ENCODE measurements at places on chromosomes 1 and 21.

- peak; percentile 23 for DNase-seq
Measured at GRCh38 chr21:44792702-44793591, 8.7 kb downstream of the UBE2G2 start.

- no peak for DNase-seq
Measured at GRCh38 chr1:6580119-6580592, 362 bp downstream of the ZBTB48 start.

- DNase-seq = no peak
Measured at GRCh38 chr1:13766592-13767564, 66.9 kb downstream of the PRDM2 start.

DNA sequence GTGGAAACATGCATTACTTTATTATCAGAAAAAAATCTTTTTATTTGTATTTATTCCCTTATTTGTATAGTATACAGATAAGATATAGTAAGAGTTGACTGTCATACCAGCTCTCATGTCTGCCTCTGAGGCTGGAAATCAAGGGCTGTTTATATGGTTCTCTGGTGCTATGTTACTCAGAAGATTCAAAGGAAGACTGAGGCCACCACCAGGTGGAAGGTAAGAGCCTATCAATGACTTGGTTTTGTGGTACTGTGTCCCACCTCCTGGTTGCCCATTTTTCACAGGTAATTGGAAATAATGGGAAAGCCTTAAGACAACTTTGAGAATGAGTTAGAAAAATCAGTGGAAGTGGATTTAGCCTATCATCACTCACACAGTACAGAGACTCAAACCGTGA, 342.1 kb downstream of the DSCAM start:
- no peak for DNase-seq

GRCh38 chr1:147052677-147053076, 114.6 kb downstream of the NBPF12 start:
- no peak for DNase-seq

- DNase-seq = peak; percentile 84
Measured at GRCh38 chr1:235015291-235015985, 113.2 kb downstream of the TOMM20 start.

- DNase-seq = no peak
Measured at GRCh38 chr1:18997508-18997907, 41.0 kb upstream of the IFFO2 start.

- no peak for DNase-seq
Measured at GRCh38 chr1:231722356-231722755, 95.8 kb downstream of the DISC1 start.

DNA sequence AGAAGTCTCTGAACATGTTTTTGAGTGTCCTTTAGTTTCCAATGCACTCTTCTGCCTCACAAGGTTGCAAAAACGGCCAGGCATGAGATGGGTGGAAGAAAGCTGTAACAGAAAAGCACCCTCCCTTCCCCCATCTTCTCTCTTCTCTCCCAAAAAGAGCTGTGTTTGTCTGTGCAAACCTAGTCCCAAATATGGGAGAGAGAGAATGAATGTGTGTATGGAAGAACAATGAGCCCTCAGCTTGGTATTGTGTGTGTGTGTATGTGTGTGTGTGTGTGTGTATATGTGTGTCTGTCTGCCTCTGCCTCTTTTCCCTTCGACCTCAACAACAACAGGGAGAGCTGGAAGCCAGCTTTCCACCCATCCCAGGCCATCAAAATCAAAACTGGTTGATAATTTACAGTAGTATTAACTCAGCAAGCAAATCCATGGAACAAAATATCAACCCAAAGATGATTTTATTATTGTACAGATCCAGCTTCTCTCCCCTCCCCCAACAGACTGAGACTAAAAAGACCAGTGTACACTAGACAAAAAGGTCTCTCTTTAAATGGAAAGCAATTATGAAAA, 1.8 kb downstream of the RERE start:
- DNase-seq = no peak

DNA sequence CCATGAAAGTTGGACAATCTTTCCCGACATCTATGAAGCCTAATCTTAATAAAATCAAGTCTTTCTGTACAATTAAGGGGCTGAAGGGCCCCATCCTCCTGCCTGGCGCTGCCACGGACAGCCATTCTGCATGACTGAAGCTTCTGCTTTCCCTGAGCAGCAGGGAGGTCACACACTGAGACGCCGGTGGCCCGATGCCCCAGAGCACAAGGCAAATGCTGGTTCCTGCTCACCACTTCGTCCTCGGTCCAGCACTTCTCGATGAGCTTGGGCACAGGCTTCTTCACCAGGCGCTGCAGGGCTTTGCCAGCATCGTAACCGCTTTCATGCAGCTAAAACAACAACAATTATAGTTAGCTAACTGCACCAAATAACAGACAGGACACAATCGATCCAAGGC, 147.8 kb downstream of the SLC45A1 start:
- no peak for DNase-seq

GRCh38 chr1:48048064-48048463, 50.9 kb upstream of the TRABD2B start:
- no peak for DNase-seq

- no peak for DNase-seq
Measured at GRCh38 chr1:32925403-32926162, 24.4 kb upstream of the TMEM54 start.

GRCh38 chr1:86061551-86061990, 95.0 kb downstream of the COL24A1 start:
- DNase-seq = no peak

DNA sequence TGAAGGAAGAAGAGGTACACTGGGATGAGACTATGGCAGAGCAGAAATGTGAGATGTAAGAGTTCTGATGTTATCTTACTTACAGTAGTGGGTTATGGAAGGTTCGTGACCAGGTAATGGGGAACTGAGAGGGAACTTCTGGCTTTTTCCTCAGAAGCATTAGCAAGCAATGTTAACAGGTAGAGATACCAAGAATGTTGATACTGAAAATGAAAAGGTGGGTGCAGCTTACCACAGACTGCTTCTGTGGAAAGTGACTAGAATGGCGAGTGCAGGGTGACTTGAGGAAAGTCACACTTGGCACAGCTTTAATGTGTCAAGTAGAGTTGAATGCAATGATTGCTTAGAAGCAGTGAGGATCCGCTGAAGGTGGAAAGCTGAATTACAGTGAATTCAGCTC, 70.8 kb downstream of the PLA2G4A start:
- DNase-seq = no peak

GRCh38 chr21:37845535-37845934, 70.7 kb downstream of the KCNJ6 start:
- DNase-seq = no peak

- no peak for DNase-seq
Measured at GRCh38 chr1:2231532-2232254, 3.6 kb downstream of the SKI start.

DNA sequence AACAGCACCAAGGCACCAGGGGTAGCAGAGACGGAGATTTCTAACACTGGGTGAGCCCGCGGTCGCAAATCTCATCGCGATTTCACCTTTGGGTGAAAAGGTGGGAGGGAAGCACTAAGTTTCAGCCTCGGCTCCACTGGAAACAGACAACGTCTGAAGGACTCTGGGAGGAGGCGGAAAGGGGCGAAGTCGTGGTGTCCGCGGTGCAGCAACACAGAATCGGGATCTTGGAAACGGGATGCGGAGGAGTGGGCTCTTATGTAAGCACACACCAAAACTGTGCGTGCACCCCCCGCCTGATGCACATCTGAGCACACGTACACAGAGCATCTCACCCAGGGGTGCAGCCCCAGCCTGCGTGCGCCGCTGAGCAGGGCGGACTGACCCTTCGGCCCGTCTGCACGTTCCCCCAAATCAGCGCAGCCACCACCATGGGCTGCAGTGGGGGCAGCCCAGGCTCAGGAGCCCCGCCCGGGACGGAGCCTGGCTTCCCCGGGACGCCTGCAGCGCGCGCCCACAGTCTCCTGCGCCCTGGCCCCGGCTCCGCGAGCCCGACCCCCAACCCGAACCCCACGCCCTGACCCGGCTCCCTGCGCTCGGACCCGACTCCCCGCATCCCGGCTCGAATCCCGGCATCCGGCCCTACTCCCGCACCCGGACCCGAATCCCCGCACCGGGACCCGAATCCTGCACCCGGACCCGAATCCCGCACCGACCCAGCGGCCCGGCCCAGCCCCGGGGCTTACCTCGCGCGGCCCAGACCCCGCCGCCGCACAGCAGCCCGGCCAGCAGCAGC, 670 bp downstream of the CLSTN1 start:
- no peak for DNase-seq

- no peak for DNase-seq
Measured at GRCh38 chr1:224486801-224487583, 52.4 kb upstream of the WDR26 start.

DNA sequence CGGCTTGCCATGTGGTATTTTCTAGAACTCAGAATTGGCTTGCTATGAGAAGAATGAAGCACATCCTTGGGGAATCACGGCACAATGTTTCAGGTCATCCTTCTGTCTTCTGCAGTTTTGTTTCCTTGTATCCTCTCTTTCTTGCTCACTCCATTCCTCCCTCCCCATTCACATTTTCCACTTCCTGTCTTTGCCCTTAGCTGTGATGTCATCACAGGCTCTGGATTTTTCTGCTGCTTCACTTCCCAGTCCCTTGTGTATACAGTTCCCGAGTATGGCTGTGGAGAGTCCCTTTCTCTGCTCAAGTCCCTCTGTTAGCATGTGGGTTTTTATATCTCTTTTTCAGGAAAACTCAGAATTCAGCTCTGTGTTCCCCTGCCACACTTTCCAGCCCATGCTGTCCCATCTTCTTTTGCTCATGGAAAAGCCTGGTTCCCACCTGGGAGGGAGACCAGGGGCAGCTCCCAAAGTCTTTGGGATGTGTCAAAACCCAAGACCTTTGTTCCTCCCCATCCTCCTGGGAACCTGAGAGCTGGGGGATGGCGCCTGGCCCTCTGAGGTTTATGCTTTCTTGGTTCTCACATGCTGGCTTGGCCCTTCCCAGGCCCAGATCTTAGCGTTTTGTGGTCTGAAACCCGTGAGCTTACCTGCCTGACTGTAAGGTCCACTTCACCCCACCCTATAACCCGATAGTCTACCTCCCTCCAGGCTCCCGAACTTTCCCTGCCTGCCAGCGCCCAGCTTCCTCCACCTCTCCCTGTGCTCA, 4.8 kb upstream of the RGS16 start:
- DNase-seq = no peak

DNA sequence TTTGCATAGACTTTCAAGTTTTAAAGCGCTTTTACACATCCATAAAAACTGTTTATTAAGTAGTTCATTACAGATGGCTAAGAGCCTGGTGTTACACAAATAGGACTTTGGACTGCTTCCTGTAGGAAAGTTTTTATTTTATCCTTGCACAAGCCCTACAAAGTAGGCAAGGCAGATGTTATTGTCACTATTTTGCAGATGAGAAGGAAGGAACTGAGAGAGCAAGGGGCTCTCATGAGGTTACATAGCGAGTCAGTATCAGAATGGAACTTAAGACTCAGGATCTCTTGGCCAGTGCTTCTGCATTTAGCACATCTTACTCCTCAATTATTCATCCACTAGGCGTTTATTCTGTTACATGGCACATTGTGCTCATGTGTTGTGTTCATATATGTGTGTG, 2.6 kb upstream of the MAPKAPK2 start:
- no peak for DNase-seq

DNA sequence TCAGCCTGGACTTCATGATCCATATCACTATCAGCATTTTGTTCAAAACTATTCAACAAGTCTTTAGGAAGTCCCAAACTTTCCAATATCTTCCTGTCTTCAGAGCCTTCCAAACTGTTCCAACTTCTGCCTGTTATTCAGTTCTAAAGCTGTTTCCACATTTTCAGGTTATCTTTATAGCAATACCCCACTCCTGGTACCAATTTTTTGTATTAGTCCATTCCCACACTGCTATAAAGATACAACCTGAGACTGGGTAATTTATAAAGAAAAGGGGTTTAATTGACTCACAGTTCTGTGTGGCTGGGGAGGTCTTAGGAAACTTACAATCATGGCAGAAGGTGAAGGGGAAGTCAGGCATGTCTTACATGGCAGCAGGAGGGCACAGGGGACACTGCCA, 18.3 kb upstream of the DNAH14 start:
- DNase-seq = no peak

DNA sequence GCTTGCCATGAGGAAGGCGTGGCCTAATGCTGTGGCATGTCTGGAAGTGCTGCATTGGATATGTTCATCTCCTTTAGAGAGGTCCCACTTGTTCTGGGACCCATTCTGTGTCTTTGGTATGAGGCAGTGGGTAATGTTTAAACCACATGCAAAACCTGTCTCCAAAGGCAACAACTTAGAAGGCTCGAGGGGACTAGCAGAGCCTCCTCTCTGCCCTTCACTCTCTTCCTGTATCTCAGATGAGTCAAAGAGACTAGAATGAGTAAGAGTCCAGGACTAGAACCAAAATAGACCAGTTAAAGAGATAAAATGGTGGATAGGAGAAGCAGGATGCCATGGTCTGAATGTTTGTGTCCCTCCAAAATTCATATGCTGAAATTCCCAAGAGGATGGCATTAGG, 220.8 kb upstream of the KIAA0040 start:
- DNase-seq = no peak

- DNase-seq = no peak
Measured at GRCh38 chr1:194709439-194709838, 1523.0 kb upstream of the B3GALT2 start.

DNA sequence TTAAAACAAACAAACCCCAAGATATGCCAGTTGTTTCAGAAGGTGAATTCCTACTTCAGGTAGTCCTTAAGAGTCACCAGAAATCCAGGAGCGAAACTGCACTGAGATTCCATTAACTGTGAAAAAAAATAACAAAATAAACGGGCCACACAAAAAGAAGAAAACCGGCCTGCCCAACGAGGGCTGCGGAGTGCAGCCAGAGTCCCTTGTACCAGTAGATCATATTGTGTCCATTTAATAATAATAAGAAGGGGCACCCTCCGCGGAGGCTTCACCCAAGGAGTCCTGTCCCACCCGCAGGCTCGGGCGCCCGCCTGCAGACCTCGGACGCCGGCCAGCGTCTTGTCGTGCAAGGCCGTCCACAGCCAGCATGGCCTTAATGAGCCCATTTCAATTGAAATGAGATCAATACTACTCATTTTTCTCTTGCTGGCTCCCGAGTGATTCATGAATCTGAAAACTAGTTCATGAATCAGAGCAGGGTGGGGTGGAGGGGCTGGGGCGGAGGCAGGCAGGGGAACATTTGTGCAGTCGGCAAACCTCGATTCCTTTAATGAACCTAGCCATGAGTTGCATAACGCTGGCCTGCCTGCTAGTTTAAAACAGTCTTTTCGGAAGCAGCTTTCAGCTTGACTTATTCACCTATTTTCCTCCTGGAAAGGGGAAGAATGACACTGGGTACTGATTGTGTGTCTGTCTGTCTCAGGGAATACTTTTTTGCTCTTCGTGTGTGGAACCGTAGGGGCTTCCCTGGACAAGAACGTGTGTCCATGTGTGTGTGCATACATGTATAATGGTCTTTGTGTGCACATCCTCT, 113.1 kb upstream of the IRF2BP2 start:
- peak; percentile 73 for DNase-seq

DNA sequence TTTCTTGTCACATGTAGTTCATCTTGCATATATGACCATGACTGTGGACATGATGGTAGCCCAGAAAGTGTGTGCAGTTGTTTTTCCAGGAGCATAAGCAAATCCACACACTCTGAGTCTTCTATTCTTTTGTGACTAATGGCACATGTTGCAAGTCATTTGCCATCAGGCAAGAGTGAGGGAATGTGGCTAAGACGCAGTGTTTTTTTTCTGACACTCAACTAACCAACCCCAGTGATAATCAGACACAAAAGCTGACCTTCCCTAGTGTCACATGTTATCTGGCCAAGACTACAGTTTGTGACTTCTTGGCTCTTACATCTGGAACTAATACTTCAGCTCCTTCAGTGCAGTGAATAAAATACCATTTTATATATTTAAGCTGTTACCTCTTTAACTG, 108.8 kb downstream of the ITSN1 start:
- DNase-seq = no peak

Measured in stimulated activated effector memory CD8-positive, alpha-beta T cell treated with anti-CD3 and anti-CD28 coated beads, Interleukin-12 subunit alpha, Interleukin-12 subunit beta, amount 100 ng/mL, for 72 hours (primary cell).